ENCODE measurements at places on chromosomes 7 and 10. TPM values are rescaled to one million over a fixed set of nuclear protein-coding genes. Genes with fewer than 3 reads are reported as not detected.

DNA sequence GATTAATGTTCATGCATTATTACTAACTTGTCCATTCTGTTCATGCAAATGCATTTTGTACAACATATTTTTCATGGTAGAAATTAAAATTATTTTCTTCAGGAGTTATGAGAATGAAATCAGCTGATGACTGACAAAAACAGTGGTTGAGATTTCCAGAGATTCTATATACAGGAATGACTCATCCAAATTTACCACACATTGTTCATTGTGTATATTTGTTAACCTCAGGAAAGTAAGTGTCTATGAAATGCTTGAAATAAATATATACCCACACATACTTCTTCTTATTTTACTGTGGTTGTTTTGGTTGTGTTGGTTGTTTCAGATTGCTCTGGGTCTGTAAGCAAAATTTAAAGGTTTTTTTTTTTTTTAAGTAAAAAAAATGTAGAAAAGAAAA lies 108.1 kb upstream of the SP8 start:
- H3K36me3 ChIP-seq: no peaks in the 10 kb centered on the region
- no peaks in the 10 kb centered on the region for H3K4me1 ChIP-seq
- DNase-seq: no peak
- H3K27me3 ChIP-seq: no peaks in the 10 kb centered on the region
- H3K4me3 ChIP-seq: no peak overlapping the region
- no peak overlapping the region for H3K27ac ChIP-seq

Gene ZNF503
- 34.7 TPM for total RNA-seq

Gene CNNM1
- total RNA-seq: 0.85 TPM

GRCh38 chr10:52318136-52318701 lies 4.1 kb downstream of the DKK1 start:
- no peaks in the 10 kb centered on the region for H3K36me3 ChIP-seq
- no peaks in the 10 kb centered on the region for H3K4me1 ChIP-seq
- H3K27me3 ChIP-seq: peaks cover 2% of the 10 kb centered on the region

DNA sequence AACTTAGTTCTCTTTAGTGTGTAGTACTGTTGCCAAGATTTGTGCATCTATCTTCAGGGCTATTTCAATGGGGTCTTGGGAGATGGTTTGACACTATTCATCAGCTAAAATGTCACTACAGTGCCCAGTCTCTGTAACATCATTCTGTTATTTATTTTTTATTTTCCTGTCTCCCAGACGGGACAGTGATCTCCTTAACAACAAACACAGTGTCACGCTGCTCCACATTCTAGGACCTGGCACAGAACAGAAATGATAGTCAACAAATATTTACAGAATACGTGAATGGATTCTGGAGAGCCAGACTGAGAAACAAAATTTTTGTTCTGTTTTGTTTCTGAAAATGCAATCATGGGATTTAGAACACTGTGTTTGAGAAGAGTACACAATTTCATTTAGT lies 937.7 kb upstream of the LRRN3 start:
- H3K27me3 ChIP-seq: no peaks in the 10 kb centered on the region
- no peaks in the 10 kb centered on the region for H3K4me1 ChIP-seq
- no peak overlapping the region for H3K4me3 ChIP-seq
- H3K36me3 ChIP-seq: no peaks in the 10 kb centered on the region
- no peak for DNase-seq

DNA sequence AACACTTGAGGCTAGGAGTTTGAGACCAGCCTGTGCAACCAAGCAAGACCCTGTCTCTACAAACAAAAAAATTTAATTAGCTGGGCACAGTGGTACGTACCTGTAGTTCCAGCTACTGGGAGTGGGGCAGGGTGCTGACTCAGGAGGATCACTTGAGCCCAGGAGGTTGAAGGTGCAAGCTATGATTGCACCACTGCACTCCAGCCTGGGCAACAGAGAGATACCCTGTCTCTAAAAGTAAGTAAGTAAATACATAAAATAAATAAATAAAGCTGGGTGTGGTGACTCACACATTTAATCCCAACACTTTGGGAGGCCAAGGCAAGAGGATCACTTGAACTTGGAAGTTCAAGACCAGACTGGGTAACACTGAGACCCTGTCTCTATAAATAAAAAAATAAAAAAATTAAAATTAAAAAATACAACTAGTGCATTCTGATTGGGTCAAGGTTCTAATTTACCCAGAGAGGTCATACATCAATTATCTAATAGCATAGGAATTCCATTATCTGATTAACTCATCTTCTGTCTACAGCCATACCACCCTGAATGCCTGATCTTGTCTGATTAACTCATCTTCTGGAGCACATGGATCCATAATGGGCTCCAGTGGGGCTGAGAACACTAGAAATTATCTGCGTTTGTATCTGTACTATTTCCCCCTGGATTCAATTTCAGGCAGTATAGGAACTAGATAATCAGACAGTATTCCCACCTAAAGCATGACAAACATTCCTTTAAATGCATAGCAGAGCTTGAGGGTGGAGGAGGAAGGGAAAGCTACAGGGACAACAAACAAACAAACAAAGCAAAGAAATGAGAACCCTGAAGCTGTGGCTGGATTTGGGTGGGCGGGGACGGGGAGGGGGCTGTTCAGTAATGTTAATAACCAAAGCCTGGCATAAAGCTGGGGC lies 21.0 kb upstream of the HILPDA start:
- H3K36me3 ChIP-seq: no peaks in the 10 kb centered on the region
- H3K27ac ChIP-seq: no peak overlapping the region
- H3K27me3 ChIP-seq: no peaks in the 10 kb centered on the region
- no peak overlapping the region for H3K4me3 ChIP-seq

Gene NEUROG3
- total RNA-seq: not detected

Gene MBL2
- total RNA-seq: not detected

Gene UCN3
- not detected for total RNA-seq

Gene SEMA3D
- total RNA-seq: 17.5 TPM

DNA sequence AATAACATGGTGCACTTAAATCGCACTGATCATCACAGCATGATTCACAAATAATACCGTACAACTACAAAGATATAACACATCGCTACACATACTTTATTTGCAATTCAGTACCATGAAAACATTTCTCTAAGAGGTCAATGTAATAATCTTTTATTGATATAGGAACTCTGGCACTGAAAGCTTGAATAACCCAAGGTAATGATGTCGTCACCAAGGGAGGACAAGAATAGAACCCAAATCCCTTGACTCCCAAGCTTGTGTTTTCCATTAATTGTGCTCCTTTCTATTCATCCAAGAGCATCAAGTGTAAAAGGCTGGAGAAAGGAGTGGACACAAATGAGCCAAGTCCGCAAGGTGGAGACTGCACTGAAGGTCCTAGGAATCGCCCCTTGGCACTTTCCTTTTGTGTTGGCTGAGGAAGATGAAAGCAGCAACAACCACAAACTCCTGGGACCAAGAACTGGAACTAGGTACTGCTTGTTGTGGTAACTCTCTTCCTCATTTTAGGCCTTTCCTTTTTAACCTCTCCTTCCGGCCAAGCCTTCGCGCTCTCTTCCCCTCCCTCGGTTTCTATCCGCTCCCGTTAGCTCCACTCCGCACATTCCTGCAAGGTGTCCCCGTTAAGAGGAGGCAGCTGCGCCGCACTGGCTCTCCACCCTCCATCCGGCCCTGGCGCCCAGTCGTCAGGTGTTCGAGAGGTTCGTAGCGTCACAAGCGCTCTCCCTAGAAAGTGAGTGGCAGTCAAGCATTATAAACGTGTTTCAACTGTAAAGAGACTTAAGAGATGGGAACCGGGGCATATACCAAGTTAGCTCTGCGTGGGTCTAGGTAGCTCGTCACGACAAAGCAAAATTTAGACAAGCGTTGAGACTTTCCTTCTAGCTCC lies 1.0 kb upstream of the CBLL1 start:
- H3K36me3 ChIP-seq: no peaks in the 10 kb centered on the region
- peak overlapping the region; percentile 85 for H3K4me3 ChIP-seq
- H3K4me1 ChIP-seq: peaks cover 7% of the 10 kb centered on the region
- no peaks in the 10 kb centered on the region for H3K27me3 ChIP-seq
- DNase-seq: no peak

Gene LRMDA
- 23.2 TPM for total RNA-seq

GRCh38 chr7:95395755-95396135 lies 430 bp downstream of the PON3 start:
- no peaks in the 10 kb centered on the region for H3K36me3 ChIP-seq
- no peak overlapping the region for H3K27ac ChIP-seq
- no peak for DNase-seq

Gene IKZF1
- total RNA-seq: 36.8 TPM

DNA sequence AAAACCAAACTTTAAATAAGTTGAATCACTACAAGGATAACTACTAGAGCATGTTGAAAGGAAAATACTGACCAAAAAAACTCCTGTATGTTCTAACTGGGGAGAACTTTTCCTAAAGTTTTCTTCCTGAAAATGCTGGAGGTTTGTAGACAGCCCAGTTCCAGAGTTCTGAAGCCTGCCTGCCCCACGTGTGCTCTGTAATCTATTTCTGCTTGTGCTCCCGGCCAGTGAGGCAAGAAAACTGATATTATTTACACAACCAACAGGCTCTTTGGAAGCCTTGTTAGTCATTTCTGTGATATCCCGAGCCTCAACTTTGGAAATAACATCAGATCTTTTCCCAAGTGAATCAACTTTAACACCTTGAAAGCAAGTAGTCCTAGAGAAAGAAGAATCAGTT lies 46.7 kb downstream of the ZFAND4 start:
- H3K4me3 ChIP-seq: no peak overlapping the region
- H3K36me3 ChIP-seq: peaks cover 8% of the 10 kb centered on the region
- no peaks in the 10 kb centered on the region for H3K27me3 ChIP-seq
- H3K27ac ChIP-seq: no peak overlapping the region
- DNase-seq: no peak

Gene GFRA1
- total RNA-seq: 22.3 TPM

DNA sequence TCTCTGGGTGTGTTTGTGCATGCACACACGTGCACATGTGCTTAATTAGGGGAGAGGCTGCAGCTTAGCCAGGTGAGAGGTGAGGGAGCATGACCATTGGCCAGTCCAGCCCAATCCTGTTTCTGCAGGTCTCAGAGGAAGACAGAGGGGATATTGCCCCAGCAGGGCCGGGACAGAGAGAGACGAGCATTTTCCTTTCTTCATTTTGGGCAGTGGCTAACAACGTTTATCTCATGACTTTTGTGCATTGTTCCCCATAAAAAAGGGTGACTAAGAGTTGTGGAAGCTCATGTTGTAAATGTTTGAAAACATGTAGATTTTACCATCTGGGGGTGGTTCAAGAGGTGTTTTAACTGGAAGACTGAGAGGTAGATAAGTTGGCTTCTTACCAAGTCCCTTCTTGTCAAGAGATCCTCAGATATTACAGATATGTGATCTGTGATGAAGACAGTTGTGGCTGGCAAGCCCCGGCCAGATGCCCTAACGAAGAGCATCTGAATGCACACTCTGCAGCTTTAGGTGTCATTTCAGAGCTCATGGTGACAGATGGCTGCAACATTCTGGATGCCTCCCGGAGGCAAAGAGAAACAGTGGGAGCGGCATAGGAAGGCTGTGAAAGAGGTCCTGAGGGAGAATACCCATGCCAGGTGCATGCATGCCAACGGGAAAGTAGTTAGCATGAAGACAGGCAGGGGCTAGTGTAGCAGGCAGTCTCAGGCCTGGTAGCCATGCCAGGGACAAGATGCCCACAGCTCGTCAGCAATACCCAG lies 16.7 kb upstream of the DMBT1 start:
- no peaks in the 10 kb centered on the region for H3K36me3 ChIP-seq
- no peaks in the 10 kb centered on the region for H3K27me3 ChIP-seq
- DNase-seq: no peak
- H3K4me3 ChIP-seq: no peak overlapping the region
- H3K4me1 ChIP-seq: no peaks in the 10 kb centered on the region
- no peak overlapping the region for H3K27ac ChIP-seq

Gene AKR1C3
- 61.8 TPM for total RNA-seq

DNA sequence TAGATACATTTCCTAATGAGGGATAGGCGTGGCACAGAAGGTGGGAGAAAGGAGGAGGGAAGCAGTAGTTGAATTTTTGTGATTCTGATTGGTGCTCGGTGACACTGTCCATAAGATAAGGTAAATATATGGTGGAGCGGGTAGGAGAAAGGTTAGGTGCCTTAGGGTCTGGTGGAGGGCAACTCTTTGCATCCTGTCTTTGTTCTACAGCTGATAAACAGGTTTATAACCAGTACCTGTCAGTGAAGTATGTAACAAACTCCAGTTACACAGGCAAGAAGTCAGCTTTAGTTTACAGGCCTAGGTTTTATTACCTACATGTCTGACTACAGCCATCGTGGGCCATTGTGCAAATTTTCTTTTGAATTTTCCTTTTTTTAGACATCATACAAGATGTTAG lies 10.9 kb upstream of the FAM180A start:
- H3K27ac ChIP-seq: no peak overlapping the region
- no peaks in the 10 kb centered on the region for H3K4me1 ChIP-seq
- H3K27me3 ChIP-seq: no peaks in the 10 kb centered on the region
- DNase-seq: no peak
- no peaks in the 10 kb centered on the region for H3K36me3 ChIP-seq
- H3K4me3 ChIP-seq: no peak overlapping the region

DNA sequence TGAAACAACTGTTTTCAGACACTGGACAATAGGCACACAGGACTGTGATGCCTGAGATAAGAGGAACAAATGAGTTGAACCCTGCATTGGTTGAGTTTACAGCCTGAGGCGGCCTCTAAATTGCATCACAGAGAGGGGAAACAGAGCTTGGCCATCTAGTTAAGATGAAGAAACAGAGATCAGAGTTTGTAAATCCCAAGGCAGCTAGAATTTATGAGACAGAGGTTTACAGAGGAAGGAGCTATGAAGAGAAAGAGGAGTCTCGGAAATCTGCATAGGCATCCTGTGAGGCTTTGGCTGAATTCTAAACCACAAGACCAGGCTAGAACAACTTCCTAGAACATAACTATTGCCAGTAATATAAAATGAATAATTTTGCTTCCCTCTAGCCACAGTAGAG lies 41.0 kb upstream of the OIT3 start:
- no peaks in the 10 kb centered on the region for H3K36me3 ChIP-seq
- H3K4me3 ChIP-seq: no peak overlapping the region

DNA sequence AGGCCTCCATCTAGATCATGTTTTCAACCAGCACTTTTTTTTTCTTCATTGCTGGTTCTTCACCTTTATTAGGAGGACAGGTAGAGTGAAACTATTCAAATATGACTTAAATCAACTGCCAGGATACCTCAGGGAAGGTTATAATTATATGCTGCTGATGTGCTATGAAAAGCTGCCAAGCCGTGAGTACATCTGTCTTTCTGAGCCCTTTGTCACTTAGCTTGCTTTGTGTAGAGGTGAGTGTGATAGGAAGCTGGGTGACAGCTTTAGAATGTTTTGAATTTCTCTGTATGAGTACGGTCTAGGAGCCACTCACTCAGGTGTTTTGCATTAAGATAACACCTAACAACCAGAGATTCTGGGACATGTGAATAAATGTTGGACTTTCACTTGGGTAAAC lies 365.2 kb downstream of the OTUD1 start:
- H3K4me1 ChIP-seq: no peaks in the 10 kb centered on the region
- no peaks in the 10 kb centered on the region for H3K36me3 ChIP-seq

Gene AGBL3
- 7.6 TPM for total RNA-seq

DNA sequence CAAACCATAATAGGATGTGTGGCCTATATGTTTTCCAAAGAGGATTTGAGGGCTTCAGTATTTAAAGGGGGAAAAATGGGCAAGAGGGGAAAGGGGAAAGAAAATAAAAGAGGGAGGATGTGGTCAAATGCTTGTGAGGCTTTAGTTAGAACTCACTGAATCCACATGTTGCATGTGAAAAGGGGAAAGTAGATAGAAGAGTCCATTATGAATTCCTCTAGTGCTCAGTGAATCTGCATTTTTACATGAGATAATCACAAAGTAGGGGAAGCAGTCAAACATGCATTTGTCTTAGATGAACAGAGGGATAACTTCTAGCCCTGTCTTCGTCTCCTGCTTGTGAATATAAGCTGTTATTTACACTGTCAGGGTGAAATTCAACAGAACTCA lies 24.6 kb upstream of the AKAP9 start:
- no peak overlapping the region for H3K4me3 ChIP-seq
- DNase-seq: no peak
- no peaks in the 10 kb centered on the region for H3K4me1 ChIP-seq
